NCI-H1436 (cell line): ENCODE measurements at places on chromosomes 2 and 18.
A peak's percentile ranks its signal among the peaks of the same experiment; 100 is the strongest.

DNA sequence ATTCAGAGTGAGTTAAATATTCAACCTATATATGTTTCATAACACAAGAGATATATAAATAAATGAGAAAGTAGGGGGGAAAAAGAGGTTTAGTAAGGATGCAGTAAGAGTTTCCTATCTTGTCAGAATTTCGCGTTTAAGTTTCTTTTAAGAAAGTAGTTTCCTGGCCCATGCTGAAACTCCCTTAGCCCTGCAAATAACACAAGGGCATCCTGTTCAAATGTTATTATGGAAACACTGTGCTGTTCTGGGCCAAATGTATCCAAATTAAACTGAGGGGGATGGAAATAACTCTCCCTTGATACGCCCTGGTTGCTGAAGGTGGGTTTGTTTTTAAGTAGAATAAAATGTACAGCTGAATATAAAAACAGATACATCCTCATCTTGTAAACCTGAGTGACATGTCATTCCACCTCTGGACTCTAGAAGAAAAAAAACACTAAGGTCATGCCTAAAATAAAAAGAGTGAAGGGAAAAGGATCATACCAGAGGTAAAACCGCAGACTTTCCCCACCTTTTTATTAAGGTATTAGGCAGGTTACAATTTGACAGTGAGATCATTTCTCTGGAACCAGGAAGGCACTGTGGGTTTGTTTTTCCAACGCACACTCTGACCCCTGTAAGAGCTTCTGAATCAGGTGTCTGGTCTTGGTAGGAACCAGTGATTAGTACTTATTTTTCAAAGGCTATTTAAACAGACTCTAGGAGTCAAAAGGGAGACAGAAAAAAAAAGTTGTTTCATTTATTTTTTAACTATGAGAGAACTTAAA is 16.7 kb downstream of the BCL2 start:
- DNase-seq, result no peak

- DNase-seq, result no peak
Measured at GRCh38 chr2:56053679-56054078, 130.1 kb upstream of the EFEMP1 start.

- DNase-seq, result no peak
Measured at GRCh38 chr18:30088238-30089015, 954.1 kb downstream of the DSC3 start.

DNA sequence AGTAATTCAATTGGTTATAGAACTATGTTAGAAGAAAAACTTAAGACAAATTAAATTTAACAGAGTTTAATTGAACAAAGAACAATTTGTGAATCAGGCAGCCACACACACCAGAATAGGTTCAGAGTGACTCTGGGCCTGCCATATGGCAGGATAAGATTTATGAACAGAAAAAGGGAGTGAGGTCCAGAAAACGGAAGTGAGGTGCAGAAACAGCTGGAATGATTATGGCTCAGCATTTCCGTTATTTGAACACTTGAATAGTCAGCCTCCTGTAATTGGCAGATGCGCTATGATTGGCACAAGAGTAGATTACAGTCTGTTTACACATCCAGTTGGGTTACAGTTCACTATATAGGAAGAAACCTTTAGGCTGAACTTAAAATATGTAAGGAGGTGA is 99.0 kb downstream of the MBD2 start:
- DNase-seq, result no peak

DNA sequence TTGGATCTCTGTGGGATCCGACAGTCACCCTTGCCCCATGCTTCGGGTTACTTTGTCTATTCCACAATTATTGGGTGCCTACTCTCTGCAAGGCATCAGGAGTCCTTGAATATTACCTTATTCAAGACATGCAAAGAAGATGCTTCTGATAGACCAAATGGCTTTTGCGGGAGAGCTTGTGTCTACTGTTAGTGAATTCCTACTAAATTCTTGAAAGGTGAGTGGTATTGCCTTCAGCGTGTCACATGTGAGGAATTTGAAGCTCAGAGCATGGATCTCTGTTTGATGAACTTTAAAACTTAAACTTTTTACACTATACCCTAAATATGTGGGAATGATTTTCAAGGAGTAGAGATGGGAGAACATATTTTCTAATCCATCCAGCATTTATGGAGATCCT is 184.4 kb downstream of the LTBP1 start:
- no peak for DNase-seq

- no peak for DNase-seq
Measured at GRCh38 chr2:197256547-197257170, 53.9 kb downstream of the ANKRD44 start.

- DNase-seq, result no peak
Measured at GRCh38 chr2:188576651-188577050, 285.0 kb downstream of the GULP1 start.

- no peak for DNase-seq
Measured at GRCh38 chr2:219081096-219081495, 20.4 kb upstream of the IHH start.

GRCh38 chr2:156398176-156398575 is 38.0 kb upstream of the GPD2 start:
- DNase-seq, result no peak

- no peak for DNase-seq
Measured at GRCh38 chr2:232459419-232460035, 3.6 kb downstream of the ALPI start.

- no peak for DNase-seq
Measured at GRCh38 chr2:8067784-8068336, 614.0 kb upstream of the ID2 start.

- DNase-seq, result no peak
Measured at GRCh38 chr2:72921088-72921851, 4.0 kb downstream of the EMX1 start.

- no peak for DNase-seq
Measured at GRCh38 chr2:63875131-63875527, 33.4 kb downstream of the UGP2 start.

- no peak for DNase-seq
Measured at GRCh38 chr2:206031950-206032567, 53.9 kb downstream of the INO80D start.

DNA sequence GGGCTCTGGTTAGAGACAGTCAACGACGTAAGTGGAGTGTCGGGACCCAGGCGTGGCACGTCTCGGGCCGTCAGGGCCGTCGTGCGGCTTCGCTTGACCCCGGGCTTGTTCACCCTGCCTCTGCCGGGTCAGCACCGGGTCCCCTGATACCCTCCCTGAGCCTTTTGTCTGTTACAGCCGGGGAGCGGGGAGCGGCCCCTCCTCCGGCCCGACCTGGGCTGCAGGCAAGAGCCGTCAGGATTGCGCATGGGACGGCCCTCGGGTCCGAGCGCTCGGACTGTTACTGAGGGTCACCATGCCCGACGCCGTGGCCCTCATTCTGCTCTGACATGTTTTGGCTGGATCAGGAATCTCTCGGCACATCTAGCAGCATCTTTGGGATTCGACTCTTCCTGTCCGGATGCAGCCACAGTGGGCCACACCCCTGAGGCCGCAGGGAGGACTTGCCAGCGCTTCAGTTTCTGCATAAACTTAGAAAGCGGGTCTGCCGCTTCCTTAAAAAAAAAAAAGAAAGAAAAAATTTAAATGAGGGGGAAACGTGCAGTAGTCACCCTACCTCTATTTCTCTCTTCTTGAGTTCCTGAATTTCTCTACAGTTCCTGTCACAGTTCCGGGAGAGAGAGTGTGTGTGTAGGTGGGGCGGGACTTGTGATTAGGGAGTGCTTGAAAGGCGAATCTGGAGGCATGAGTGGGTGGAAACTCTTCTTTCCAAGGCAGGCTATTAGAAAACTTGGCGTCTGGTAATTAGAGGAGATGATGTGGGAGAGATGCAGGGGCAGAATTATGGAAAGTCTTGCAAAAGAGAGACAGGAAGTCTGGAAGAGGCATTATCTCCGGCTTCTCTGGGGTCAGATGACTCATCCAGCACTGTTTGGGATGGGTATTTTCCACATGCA is 909 bp downstream of the TMEM87B start:
- DNase-seq, result peak; percentile 4

DNA sequence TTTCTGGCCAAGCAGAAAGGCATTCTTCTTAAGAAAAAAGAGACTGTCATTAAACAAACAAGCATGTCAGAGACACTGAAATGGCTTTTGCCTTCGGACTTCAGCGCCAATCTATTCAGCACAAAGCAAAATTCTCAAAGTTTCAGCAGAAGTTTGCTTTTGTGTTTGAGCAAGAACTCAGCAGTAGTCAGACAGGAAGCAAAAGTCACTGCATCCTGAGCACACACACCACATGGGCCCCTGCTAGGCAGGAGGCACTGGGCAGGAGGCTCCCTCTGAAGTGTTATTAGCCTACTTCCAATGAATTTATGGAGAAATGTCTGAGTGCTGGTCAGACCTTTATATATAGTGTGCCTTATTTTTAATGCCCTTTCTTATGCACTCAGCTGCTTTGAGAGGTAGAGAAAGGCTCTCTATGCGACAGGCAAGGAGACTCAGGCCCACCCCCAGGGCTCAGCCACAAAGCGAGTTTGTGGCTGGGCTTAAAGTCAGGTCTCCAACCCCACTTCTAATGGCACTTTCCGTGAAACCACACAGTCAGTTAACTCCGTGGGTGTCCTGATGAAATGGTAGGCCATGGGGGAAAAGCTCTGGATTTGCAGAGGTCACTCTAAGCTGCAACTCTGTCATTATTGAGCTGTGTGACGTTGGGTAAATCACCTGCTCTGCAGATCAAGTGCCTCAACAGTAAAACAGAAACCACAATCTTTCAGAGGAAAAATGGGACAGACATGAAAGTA is 161.0 kb upstream of the TMEM200C start:
- DNase-seq, result no peak

DNA sequence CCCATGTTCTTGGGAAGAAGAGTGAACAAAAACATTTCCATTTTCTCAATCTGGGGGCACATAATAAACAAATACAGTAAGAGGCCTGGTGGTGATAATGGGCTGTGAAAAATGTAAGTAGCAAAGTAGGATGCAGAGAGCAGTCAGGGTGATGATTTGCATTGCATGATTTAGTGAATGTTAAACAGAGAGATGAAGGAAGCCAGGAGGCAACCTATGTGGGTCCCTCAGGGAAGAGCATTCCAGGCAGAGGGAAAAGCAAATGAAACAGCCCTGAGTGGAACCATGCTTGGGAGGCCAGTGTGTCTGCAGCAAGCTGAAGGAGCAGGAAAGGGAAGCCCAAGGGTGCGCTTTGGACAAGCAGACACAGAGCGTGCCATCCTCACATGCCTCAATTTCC is 5.4 kb downstream of the VIT start:
- DNase-seq, result no peak

DNA sequence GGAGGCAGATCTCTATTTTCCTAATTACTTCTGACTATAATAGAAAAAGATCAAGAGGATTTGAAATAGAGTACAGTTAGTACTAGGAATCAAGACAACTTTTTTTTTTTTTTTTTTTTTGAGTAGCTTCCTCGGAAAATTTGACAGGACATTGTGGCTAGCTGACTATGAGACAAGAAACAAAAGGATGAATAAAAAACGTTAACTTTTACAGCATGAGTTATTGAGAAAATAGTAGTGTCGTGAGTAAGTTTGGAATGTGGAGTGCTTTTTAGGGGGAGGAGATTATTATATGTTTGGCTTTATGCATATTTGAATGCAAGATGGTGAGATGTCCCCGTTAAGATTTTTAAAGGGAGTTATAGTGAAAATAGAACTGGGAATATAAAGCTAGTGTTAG is 27.7 kb upstream of the CPS1 start:
- DNase-seq, result no peak

DNA sequence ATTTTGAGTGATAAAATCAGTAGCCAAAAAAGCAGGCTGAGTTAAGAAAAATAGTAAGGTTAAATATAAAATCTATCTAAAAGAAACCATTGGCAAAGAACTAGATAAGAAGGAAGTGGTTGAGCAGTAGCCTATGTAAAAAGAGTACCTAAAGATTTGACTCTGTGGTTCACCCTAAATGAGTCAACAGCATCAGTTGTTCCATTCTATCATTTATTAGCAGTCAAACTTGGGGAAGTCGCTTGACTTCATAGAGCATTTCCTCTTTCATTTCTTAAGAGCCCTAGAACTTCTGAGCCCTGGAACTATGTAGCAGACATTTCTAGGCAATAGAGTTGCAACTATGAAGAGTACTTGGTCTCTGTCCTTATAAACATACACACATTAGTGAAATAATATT is 381.7 kb downstream of the NUP35 start:
- no peak for DNase-seq

DNA sequence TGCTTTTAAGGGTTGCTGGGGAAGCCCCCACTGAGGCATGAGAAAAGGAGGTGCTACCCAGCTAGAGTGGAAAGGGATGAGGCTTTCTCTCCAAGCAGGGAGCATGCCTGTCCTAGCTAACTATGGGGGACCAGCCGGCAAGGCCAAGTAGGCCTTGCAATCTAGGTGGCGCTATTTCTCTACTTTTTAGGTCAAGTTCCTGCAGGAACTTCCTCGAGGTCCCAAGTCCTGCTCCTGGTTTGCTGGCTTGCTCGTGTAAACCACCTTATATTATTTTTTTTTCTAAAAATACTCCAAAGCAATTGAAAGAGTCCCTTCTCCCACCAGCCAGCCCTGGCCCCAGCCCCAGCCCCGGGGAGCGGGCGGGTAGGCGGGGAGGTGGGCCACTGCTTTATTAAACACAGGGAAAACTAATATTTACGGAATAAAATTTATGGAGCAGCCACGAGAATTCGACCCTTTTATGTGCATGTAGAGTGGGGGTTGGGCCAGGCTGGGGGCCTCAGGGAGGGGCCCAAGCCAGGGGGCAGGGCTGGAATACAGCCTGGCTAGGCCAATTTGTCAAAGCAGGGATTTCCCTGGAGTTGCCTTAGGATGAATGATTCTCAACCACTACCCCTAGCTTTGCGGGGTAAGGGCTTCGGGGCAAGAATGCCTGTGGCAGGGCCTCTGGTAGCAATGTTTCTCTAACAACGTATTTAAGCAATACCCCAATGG is 12.8 kb upstream of the IHH start:
- peak; percentile 25 for DNase-seq

GRCh38 chr2:68388358-68388757 is 23.3 kb downstream of the PLEK start:
- DNase-seq, result no peak

GRCh38 chr2:223835701-223836532 is 1.5 kb downstream of the AP1S3 start:
- no peak for DNase-seq

GRCh38 chr18:55790296-55790695 is 202.3 kb upstream of the TCF4 start:
- DNase-seq, result no peak

GRCh38 chr18:37394610-37394965 is 171.0 kb downstream of the CELF4 start:
- DNase-seq, result no peak

- no peak for DNase-seq
Measured at GRCh38 chr2:62149708-62150107, 46.2 kb upstream of the B3GNT2 start.

GRCh38 chr2:26292646-26293045 is 47.9 kb downstream of the HADHB start:
- no peak for DNase-seq

DNA sequence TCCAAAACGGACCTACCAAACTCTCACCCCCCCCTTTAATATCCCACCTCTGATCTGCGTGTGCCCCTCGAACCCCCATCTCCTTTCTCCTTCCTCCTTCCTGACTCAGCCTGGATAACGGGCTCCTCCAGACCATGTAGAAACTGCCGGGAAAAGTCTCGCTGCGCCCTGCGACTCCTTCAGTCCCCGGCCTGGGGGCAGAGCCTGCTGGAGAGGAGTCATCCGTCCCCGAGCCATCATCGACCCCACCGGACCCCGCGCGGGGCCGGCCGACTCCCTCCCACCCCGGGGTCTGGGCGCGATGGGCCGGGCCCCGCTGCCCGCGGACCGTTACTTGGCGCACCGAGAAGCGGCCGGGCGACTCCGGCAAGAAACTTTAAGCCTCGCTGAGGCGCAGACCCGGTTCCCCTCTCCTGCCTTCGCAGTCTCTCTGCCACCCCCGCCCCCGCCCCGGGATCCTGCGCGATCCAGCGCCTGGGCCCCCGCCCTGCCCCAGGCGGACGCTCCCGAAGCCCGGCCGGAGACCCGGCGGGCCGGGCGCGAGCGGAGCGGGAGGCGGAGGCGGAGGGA is 3.4 kb downstream of the ZEB2 start:
- no peak for DNase-seq
